ENCODE measurements at places on chromosomes 12 and 14. TPM values are rescaled to one million over a fixed set of nuclear protein-coding genes. Genes with fewer than 3 reads are reported as not detected.

Gene FAM181A
- polyA plus RNA-seq: not detected

Gene HCAR1
- not detected for polyA plus RNA-seq

Gene GDF11
- polyA plus RNA-seq: 0.16 TPM

Gene ARHGEF40
- 0.23 TPM for polyA plus RNA-seq

Gene SIX6
- polyA plus RNA-seq: not detected

Gene TRIAP1
- polyA plus RNA-seq: 76.8 TPM

Gene KIF5A
- not detected for polyA plus RNA-seq

Gene RD3L
- not detected for polyA plus RNA-seq

Gene RPGRIP1
- polyA plus RNA-seq: 1.9 TPM
